ENCODE measurements at places on chromosomes 7 and 10.
A peak's percentile ranks its signal among the peaks of the same experiment; 100 is the strongest.

DNA sequence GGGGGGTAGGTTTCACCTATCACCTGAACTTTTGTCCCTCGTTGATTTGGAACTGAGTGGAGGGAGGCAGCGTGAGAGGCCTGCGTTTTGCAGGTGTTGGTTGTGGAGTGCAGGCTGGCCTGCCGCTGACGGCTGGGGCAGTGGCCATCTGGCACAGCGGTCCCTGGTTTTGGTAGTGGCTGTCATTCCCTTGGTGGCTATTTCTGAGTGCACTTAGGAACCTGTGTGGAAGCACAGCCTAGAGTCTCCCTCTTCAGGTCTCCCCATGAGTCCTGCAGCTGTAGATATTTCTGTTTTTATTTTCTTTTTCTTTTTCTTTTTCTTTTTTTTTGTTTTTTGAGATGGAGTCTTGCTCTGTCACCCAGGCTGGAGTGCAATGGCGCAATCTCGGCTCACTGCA, 129.2 kb downstream of the CUL2 start:
- no peak for DNase-seq

DNA sequence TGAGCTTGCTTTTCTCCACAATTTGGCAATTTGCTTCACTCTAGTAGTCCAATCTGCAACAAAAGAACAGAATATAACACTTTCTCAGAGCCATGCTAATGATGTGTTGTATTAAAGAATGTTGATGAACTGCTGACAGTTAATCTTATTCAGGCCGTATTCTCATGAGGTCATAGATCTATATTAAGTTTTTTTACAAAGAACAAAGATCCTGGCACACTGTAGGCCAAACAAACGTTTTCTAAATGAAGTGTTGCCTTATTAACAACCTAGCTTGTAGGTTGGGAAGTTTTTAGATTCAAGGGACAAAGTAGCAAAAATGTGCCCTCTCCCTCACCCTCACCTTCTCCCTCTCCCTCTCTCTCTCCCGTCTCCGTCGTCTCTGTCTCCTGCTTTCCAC, 6.8 kb downstream of the HILPDA start:
- no peak for DNase-seq

DNA sequence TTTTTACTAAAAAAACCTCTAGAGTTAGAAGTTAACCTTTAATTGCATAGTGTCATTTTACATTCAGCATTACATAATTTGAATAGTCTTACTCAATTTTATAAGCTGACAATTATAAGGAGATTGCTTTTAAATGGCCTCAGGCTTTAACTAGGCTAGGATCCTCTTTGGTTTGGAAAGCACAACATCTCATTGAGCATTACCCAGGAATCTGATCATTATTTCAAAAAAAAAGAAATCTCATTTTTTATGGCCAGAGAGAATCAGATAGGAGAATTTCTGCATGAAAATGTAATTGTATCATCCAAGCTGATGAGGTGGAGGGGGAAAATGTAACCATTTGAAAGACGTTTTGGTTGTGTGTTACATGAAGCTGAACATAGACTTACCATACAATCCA, 324.9 kb upstream of the POT1 start:
- no peak for DNase-seq

- no peak for DNase-seq
Measured at GRCh38 chr7:137717811-137718271, 128.9 kb downstream of the DGKI start.

GRCh38 chr10:7300384-7300971, 110.4 kb downstream of the SFMBT2 start:
- DNase-seq = no peak

DNA sequence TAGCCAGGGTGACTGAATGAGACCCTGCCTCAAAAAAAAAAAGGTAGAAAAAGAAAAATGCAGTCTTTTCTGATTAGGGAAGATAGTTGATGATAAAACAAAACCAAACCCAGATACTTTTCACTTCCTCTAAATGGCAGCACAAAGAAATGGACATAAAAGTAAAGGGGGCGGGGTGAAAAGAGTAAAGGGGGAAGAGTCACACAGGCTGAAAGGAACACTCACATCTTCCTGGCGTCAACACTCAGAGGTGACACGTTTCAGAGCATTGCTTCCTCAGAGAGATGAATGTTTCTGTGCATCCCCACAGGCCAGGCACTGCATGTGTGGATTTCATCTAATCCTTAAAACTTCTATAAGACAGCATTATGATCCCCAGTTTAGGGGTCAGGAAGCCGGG, 81.2 kb downstream of the HIPK2 start:
- no peak for DNase-seq

GRCh38 chr7:151875942-151876898, 695 bp downstream of the PRKAG2 start:
- DNase-seq = peak; percentile 75

DNA sequence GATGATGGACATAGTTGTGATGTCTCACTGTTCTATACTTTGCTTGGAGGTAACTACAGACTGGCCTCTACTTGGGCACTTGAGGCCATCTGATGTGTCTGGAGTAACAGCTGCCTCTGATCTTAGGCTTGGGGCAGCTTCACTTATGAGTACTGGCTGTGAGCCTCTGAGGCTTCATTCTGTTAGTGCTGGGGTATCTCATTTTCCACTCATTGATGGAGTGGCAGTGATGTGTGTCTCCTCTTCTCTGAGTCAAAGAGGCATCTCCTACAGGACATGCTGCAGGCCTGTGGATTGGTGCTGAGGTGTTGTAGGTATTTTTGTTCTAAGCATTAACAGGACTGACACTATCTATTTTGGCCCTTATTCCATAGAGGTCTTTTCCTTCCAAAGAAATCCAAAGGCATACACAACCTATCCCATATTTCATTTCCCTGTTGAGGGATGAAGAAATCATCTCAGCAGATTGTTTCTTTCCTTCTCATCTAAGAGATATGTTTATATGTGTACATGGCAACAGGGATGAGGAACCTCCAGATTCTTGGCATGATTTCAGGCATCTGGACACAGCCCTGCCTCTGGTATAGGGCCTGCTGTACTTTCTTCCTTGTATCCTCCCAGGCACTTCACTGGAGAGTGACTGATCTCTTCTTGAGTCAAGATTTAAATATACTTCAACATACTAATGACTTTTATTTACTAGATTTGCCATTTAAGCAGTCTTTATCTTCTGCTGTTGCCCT, 65.7 kb upstream of the NOBOX start:
- no peak for DNase-seq

GRCh38 chr7:72781161-72781560, 46.8 kb downstream of the TYW1B start:
- no peak for DNase-seq

DNA sequence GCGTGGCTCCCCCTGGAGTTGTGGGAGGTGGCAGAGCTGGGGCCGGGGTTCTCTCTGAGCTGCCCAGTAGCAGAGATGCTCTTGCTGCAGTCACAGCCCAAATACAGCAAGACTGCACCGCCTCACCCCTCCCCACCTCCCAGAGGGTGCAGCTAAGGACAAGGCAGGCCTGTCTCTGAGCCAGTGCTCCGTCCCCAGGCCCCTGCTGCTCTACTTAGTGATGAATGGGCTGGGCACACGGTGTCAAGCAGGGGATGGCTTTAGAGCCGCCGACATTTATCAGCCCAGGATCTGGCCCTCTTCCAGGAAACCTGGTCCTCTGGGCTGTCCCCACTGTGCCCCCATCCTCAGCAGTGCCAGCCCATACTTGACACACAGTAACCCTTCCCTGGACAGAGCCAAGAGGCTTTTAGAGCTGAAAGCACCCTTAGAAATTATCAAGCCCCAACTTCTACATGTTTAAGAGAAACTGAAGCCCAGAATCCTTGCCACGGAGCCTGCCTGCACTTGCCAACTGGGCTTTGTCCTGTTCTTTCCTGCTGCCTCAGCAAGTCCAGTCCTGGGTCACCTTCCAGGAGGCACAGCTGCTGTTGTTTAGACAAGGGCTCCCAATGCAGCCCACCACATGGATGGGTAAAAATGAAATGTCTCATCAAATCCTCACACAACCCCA, 137.1 kb upstream of the UNC5B start:
- no peak for DNase-seq

DNA sequence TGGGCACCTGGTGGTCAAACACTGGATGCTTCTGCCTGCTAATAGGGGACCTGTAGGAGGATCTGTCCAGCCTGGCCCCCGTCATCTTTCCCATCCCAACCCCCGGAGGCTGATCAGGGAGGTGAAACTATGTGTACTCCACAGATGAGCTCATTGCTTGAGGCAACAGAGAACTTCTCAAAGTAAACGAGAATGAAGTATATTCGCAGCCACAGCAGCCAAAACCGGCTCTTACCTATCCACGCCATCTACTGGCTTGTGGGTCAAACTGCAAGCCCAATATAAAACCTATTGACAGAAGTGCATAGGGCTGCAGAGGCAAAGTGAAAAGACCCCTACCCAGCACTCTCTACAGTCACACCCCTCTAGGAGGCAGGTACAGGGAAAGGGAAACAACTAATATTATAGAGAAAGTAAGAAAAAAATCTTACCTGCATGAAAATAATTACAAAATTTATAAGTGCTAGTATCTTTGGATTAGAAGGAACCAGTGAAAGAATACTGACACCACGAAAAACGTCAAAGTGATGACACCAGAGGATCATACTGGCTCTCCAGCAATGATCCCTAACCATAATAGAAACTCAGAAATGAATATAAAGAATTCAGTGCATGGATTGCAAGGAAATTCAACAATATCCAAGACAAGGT, 973.5 kb downstream of the ANKRD7 start:
- DNase-seq = no peak

DNA sequence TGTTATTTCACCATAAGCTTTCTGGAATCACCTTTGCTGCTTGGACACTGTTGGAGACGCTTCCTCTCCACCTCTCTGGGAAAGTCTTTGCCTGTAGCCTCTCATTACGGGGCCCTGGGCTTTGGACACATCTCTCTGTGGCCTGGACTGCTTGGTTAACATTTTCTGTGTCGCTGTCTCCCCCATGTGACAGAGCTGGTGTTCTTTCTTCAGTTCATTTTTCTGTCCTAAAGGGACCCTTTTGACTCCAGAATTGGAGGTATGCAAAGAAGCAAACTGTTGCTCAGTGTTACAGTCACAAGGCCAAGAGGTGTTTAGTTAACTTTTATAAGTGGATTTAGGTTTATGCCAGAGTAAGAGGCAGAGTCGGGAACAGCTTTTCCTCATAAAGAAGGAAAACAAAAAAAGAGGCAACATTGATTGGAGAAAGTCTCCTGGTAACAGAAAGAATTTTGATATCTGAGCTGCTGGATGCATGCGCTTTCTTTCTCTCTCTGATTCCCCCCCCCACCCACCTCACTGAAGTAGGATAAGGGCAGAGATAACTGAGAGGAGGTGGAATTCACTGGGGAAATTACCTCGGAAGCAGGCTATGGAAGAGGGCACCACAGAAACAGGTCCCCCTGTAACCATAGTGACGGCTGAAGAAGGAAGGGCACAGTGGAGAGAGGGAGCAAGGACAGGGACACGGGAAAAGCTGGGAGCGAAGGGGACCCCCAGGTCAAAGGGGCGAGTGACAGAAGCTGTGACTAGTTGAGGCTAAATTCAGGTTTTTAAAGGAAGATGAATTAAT, 57.8 kb downstream of the LGI1 start:
- DNase-seq = no peak

- no peak for DNase-seq
Measured at GRCh38 chr10:77832238-77832637, 94.3 kb downstream of the DLG5 start.

DNA sequence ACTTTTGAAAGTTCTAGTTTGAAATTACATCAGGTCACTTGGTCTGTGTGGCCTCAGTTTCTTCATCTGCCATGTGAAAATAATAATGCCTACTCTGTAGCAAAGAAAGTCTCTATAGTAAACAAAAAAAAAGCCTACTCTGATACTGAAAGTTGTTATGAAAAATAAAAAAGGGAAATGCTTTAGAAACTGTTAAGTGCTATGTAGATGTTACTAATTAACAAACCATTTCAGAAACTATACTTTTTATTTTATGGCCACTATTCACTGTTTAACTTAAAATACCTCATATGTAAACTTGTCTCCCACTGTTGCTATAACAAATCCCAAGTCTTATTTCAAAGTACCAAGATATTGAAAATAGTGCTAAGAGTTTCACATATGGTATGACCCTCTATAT, 50.6 kb downstream of the CFTR start:
- no peak for DNase-seq

- DNase-seq = no peak
Measured at GRCh38 chr7:155961241-155962190, 149.3 kb upstream of the SHH start.

GRCh38 chr10:57599440-57599839, 668.3 kb downstream of the IPMK start:
- DNase-seq = no peak

DNA sequence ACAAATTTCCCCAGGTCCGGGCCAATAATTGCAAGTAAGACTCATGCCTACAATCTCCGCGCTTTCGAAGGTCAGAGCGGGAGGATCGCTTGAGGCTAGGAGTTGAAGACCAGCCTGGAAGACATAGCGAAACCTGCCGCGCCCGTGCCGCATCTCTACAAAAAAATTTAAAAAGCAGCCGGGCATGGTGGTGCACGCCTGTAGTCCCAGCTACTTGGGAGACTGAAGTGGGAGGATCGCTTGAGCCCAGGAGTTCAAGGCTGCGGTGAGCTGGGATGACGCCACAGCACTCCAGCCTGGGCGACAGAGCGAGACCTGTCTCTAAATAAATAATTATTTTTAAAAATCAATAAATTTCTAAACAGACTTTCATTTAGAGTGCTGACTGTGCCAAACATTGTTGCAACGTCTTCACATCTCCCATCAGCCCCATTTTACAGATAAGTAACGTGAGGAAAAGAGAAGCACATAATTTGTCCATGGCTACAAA, 494 bp upstream of the CFAP43 start:
- DNase-seq = no peak

- no peak for DNase-seq
Measured at GRCh38 chr10:29794776-29795611, 160.2 kb upstream of the SVIL start.

GRCh38 chr10:25493122-25493893, 318.5 kb downstream of the GPR158 start:
- DNase-seq = no peak

GRCh38 chr7:2621061-2621828, 10.5 kb upstream of the TTYH3 start:
- DNase-seq = no peak

DNA sequence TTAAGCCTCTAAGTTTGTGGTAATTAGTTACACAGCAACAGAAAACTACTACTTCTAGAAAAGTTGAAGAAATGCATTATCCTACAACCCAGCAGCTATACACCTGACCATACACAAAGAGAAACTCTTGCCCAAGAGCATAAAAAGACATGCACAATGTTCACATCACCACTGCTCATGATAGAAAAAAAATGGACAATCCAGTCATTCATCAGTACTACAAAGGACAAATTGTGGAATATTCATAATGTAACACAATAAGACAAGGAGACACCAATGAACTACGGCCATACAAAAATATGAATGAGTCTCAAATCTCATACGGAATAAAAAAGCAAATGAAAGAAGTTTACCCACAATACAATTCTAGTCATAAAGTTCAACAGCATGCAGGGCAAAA, 87.4 kb downstream of the ZFAND4 start:
- DNase-seq = no peak

DNA sequence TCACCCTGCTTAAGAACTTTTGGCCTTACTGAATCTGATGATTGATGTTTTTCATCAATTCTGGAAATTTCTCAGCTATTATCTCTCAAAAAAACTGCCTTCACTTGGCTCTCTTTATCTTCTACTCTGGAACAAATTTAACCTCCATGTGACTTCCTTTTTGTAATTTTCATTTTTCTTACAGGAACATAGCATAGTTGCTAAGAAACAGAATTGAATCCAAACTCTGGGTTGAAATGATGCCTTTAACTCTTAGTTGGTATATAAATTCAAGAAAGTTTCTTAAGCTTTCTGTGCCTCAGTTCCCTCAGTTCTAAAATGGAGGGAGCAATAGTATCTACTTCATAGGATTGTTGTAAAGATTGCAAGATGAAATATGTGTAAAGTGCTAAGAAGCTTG, 19.8 kb downstream of the GPR141 start:
- no peak for DNase-seq
